ENCODE measurements at places on chromosomes 1 and 21.
A peak's percentile ranks its signal among the peaks of the same experiment; 100 is the strongest.

GRCh38 chr1:71296551-71297134 is 215.8 kb upstream of the ZRANB2 start:
- DNase-seq, result peak; percentile 76

GRCh38 chr1:155261493-155261851 is 688 bp downstream of the SCAMP3 start:
- no peak for DNase-seq

GRCh38 chr21:44800971-44801467 is 601 bp downstream of the UBE2G2 start:
- no peak for DNase-seq

GRCh38 chr1:17540255-17541001 is 930 bp downstream of the ARHGEF10L start:
- DNase-seq, result peak; percentile 42

GRCh38 chr1:154833841-154834240 is 36.2 kb downstream of the KCNN3 start:
- DNase-seq, result no peak

DNA sequence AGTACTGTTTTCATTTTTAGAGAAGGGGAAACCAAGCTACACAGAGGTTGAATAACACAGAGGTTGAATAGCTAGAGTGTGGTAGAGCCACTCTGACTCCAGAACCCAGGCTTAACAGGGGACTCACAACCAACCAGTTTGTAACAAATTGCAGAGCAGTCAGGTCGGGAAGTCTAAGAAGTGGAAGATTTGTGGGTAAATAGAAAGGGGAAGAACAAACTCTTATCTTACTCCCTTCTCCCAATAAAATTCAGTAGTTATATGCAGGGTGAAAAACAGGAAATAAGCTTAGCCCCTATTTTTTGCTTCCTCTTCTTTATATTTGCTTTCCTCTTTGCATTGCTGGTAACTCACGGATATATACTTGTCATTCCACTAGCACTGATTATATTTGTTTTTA is 23.2 kb downstream of the CDC42 start:
- DNase-seq, result no peak

DNA sequence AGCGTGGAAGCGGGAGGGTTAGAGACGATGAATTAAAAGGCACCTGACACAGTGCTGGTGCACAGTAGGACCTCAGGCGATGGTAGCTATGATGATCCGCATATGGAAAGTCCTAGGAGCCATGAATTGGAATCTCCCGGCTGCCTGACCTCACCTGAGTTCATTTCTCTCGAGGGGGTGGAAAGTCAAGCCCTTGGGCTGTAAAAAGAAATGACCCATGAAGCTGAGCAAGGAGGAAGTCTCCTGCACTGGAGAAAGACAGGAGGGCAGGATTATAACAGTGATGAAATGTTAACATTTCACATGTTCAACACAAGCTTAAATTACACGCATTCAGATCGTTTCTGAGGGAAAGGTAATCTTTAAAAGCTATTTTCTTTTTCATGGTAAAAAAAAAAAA is 481.2 kb downstream of the MATN1 start:
- no peak for DNase-seq

- no peak for DNase-seq
Measured at GRCh38 chr1:93438716-93439115, 9.2 kb upstream of the FNBP1L start.

DNA sequence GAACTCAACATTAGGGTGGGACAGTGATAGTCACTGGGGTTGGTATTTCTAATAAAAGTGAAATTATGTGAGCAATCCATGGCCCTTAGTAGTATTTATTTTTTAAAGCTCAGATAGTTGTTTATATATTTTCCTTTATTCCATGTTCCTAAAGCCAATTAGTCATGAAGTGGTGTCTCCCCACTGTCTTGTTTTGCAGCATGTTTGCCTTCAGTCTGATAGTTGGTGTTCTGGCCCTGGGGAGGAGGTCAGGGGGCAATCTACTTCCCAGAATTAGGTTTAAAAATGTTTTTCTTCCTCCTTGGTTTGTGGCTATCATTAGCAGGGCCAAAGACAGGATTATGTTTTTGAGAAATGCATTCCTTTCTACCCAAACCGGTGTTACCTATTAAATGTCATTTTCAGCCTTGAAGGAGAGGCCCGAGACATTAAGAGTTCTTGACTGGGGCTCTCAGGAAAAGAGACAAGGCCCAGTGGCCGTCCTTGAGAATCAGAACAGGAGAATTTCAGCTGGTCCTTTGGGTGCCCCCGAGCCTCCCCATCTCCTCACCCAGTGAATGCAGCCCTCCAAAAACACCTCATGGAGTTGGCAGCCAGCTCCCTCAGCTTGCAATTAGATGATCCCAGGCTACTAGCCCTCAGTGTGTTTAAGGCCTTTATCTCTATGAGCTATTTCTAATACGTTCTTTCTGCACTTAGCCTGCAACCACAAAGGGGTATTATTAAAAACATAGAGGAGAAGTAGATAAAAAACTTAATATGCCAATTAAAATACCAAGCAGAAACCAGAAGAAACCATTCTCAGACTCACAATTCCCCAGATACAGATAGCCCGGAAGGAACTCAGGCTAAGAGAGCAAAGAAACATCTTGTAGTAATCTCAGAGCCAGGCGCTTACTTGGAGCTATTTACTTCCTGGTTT is 71.3 kb upstream of the NGF start:
- peak; percentile 50 for DNase-seq

All from fibroblast of upper back skin (primary cell).